Stimulated activated CD8-positive, alpha-beta memory T cell treated with anti-CD3 and anti-CD28 coated beads, Interleukin-7, amount 100 ng/mL, for 1 hour (primary cell): ENCODE measurements at places on chromosomes 4 and X.
A peak's percentile ranks its signal among the peaks of the same experiment; 100 is the strongest.

DNA sequence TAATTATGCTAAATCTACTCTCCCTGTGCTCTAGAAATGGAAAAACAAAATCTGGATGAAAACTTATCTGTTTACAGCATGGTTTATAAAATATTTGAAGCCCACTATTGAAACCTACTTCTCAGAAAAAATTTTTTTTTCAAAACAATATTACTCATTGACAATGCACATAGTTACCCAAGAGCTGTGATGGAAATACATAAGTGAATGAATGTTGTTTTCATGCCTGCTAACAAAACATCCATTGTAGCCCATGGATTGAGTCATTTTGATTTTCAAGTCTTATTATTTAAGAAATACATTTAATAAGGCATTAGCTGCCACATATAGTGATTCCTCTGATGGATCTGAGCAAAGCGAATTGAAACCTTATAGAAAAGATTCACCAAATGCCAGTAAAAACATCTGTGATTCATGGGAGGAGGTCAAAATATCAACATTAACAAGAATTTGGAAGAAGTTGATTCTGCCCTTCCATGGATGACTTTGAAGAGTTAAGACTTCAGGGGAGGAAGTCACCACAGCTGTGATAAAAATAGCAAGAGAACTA lies 144.7 kb upstream of the HHIP start:
- DNase-seq, result no peak

DNA sequence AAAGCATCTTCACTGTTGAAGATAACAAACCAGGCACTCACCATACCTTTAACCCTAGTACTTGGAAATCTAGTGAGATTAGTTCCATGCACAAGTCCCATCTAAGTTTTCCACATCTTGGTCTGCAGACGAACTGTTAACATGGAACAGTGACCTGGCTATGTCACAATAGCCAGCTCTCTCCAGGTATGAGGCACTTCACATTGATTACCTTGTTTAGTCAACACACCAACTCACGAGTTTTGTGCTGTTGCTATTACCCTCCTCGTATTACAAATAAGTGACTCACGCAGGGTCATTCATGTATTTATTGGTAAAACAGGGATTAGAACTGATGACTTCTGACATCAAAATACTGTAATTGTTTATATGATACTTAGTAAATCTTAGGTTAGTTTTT lies 36.4 kb upstream of the FRAS1 start:
- no peak for DNase-seq

DNA sequence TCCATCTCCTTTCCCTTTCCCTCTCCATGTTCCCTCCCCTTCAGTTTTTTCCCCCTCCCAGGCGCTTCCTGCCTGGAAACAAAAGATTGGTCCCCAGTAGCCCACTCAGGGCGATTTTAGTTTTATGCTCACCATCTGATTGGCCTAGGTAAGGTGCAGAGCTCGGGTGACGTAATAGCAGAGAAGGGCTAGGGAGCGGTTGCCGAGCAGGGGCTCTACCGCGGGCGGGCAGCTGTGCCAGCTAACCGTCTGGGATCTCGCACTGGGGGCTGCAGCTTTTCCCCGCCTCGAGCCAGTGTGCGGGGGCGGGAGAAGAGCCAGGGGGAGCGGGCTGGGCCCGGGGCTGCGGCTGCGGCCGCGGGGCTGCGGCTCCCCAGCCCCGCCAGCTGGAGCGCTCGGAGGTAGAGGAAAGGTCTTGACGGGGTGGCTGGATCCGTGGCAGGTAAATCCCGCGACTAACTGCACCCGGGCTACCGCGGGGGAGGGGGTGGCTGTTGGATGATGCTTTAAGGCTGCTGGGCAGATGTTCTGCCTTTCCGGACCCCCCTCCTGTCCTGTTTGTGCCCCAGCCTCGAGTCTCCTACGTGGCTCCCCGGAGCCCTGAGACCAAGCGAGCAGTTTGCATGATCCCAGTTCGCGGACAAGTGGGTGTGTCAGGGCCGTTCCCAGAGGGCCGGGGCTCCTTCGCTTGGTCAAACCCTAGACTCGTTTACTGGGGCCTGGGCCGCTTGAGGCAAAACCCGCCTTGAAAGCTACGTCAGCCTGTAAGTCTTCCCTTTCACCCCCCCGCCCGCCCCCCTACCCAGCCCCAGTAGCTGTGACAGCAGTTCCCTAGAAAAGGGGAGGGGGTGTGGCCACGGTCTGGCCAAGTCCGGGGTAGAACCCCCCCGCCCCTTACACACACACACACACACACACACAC lies at the start of gene PAK3:
TSS of gene PAK3 (plus strand) at position 218 of the 922 bp plus-strand sequence. CDS start 26,913 bp downstream, outside the sequence.
- no peak for DNase-seq

DNA sequence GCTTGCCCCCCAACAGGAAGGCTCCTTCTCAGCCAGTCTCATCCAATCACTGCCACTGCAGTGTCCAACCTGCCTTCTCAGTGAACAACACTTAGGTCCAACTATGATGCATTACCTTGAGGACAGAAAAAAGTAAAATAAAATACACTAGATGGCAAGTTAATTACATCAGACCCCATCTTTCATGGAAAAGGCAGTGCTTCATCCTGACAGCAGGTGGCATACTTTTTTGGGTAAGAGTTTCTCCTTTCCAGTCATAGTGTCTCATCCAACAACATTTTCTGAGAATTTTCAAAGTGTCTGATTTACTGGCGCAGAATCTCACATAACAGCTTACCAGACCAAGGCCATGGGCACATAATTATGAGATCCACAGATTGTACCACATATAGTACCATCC lies 1742.8 kb downstream of the PCDH7 start:
- DNase-seq, result no peak

DNA sequence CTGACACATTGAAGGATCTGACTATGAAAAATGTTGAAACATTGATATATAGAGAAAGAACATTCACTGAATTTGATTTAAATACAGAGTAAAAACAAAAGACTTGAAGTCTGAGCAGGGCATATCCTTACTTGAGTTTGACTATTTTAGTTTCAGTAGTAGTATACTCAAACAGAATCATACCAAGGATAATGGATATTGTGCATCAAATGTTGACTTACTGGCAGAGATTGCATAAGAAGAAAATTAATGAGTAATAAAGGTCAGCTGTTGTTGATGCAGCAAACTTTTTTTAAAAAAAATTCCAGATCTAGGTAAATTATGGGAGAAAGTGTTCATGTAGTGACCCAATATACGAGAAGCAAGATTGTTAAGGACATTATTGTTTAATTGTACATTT lies 94.5 kb upstream of the APOOL start:
- no peak for DNase-seq

DNA sequence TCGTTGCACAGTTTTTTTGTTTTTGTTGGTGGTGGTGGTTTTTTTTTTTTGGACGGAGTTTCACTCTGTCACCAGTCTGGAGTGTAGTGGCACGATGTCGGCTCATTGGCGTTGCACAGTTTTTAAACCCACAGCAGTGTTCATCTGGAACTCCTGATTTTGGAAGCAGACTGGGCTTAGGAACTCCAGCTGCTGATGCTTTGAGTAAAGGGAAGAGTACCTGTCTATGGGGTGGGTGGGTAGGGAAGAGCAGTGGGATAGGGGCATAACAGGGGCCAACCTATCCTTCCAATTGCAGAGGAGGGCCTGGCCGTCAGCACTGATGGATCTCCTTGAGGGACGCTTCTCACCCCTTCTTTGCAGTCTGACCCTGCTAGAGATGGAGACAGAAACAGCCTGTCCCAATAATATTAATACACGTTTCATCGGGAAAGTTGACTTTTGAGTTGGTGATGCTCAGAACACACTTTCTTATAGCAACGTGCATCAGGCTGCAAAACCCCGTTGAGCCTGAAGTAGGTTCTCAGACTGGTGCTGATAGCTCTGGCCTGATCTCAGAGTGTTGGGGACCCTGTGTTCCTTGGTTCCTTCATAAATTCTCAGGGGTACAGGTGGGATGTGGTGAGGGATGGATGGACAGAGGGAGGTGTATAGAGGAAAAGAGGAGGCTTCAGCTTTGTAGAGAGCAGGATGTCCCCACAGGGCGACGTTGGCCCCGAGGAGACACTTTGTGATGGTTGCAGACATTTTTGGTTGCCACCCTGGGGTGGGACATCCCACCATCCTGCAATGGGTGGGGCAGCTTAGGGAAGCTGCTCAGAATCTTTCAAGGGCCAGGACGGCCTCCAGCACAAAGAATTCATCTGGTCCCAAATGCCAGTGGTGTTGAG lies 2.3 kb downstream of the CD99 start:
- DNase-seq, result no peak

- DNase-seq, result no peak
These were observed 13.0 kb downstream of the PPP1R3F start for GRCh38 chrX:49282647-49283011.

DNA sequence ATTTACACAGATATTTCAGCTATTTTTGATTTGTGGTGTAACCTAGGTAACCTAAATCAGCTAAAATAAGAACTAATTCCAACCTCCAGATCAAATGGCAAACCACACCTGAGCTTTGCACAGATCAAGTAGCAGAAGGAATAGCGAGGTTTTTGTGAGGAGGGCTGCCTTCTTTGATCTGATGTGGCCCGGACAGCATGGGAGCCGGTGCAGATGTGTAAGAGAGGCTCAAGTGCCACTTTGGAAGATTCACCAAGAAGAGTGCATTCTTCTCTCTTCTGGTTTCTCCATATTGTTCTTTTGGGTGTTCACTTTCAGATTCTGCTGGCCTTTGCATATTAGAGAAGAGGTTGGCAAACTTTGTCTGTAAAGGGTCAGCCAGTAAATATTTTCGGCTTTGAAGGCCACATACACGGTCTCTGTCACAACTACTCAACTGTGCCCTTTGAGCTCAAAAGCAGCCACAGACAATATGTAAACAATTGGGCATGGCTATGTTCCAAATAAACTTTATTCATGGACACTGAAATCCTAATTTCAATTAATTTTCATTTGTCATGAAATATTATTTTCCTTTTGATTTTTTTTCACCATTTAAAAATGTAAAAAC lies 78.9 kb upstream of the FAM9C start:
- no peak for DNase-seq

- no peak for DNase-seq
These were observed 149.3 kb upstream of the FABP2 start for GRCh38 chr4:119471259-119471658.

DNA sequence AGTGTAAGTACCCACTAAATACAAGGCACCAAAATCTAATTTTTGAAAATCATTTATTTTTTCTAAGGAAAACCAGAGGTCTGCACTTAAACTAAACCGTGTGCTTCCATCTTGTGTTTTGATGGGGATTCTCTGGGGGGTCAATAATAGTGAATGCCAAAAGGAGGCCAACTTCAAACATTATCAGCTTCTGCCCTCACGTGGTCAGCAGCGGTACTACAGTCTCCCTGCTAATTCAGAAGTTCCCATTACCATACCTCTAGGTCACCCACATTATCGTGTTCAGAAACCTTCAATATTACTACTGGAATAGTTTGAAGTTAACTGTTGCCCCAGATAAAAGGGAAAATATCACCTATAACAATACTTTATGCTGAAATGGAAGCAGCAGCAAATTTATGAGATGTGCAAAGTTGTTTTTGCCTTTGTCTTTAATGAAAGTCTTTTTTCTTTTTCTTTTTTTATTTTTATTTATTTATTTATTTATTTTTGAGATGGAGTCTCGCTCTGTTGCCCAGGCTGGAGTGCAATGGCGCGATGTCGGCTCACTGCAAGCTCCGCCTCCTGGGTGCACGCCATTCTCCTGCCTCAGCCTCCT lies 17.3 kb downstream of the CTPS2 start:
- DNase-seq, result peak; percentile 41

DNA sequence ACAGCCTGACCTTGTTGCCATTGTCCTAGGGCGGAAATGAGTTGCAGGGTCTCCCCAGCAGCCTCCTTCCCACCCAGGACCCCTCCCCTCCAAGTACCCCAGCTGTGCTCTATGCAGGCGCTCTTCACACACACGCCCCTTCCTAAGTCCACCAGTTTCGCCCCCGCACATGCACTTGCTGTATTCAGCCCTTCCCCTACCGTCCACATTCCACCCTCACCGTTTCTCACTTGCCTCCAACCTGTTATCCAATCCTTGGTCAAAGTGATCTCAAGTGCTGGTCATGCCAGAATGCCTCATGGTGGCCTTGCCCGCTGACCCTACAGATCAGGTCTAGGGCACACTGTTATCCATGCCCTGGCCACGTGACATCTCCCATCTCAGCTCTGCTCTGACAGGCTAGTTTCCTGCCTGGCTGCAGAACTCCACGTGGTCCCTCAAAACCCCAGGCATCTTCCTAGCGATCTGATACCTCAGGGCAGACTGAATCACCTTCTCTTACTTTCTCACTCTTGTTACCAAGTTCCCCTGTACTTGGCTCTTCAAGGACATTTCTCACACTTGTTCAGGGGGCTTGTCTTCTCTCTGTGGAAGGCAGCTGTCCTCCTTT lies 39.7 kb downstream of the NSG1 start:
- DNase-seq, result no peak

DNA sequence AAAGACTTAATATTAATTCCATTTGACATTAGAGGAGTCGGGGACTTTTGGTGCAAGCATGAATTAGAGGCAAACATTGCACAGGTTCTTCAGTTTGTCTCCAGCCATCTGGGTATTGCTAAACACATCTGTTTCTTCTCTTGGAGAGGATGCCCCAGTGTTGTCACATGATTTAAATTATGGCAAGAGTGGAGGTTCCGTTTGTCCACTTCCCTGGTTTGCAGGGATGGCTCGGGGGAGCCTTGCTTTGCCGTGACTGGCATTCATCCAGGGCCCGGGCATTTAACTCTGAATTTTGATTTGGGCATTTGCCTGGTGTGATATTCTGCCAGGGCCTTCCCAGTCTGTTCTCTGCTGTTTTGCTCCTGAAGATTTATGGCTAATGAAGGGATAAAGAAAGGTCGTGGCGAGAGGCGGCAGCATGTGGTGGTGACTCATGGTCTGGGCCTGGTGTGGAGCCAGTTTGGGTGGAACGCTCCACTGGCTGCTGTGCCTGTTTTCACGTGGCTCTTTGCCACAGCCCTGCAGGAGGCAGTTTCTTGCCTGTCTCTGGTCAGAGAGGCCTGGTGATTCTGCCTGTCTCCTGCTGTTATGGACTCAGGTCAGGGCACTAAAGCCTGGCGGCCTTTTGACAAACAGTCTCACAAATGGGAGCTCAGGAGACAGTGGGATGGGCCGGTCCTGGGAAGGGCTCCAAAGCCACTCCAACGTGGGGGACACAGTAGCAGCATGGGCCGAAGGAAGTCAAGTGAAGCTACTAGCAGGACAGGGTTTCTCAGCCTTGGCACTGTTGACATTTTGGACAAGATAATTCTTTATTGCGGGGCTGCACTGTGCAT lies 99.4 kb upstream of the PGRMC2 start:
- DNase-seq, result no peak

DNA sequence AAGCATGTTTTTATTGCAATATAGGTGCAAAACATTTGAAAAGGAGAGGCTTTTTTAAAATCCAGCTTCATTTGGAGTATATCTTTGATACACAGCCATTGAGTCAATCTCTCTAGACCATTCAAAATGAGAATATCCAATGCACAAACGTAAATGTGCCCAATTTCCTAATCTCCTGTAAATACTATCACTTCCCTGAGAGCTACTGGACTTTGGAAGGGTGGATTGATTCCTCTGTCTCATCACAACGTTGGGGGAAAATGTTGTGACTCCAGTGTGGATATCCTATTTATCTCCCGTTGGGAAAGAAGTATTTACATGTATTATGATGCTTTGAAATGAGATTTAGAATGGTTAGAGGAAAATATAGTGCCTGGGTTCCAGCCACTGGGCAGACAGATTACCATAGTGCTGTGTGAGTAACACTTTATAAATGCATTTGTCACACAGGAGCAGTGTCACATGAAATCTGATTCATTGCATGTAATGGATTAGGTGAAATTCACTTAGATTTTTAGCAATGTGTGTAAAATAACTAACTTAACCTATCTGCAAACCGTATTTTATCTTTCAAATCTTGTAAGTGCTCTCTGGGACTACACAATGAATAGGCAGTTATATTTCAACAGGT lies 64.4 kb upstream of the VCX3A start:
- no peak for DNase-seq
